ENCODE measurements at places on chromosomes 16 and 17.

GRCh38 chr16:17017442-17017841 lies 453.3 kb downstream of the XYLT1 start:
- no peak for DNase-seq

GRCh38 chr17:2847381-2848333 lies 51.4 kb downstream of the RAP1GAP2 start:
- no peak for DNase-seq

DNA sequence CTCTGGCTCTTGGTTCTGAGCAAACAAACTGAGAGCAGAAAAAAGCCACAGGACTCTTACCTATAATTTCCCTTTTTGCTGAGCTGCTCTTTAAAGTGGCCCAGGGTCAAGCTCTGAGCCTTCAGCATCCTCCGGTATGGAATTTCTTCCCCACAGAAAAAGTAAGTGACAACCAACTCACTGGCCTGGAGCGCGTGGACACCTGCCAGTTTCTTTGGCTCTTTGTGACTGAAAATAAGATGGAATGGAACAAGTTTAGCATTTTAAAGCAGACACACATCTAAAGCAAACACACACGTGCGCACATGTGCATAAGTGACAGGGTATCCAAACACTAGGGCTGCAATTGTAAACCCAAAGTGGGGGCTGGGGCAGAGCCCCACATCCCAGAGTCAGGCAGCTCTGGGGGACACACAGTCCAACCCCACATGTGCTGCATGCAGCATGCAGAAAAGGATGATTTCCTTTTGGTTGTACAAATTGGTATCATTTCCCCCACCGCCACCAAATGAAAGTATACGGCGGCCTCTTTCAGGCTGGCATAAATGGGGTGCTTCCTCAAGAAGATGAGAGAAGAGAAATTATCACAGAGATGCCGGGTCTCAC lies 27.5 kb downstream of the AXIN2 start:
- DNase-seq, result no peak

GRCh38 chr17:54269881-54270280 lies 447.2 kb downstream of the KIF2B start:
- DNase-seq, result no peak

DNA sequence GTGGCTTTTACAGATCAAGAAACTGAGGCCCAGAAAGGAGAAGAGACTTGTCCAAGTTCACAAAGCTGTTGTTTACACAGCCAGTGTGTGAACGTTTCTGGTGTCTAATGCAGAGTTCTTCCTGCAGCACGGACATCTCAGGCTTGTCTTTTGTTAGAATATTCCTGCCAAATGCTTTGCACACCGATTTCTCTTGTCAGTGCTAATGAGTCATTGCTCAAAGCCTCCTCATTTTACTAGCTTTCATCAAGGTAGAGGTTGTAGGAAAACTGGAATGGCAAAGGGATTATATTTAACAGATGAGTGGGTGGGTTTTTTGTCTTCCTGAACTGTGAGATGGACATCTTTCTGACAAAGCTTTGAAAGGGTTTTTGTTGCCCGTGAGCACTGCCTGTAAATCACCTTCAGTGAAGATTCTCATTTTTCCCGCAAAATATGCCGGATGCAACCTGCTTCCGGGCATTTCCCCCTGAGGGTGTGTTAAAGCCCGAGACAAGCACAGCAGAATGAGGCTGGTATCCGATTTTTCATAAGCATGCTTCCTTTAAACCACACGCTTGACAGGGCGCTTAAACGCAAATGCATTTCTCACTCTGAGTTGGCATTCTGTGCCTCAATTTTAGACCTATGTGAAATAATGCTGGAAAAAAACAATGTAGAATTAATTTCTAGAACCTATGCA lies 14.7 kb downstream of the PMM2 start:
- DNase-seq, result no peak

DNA sequence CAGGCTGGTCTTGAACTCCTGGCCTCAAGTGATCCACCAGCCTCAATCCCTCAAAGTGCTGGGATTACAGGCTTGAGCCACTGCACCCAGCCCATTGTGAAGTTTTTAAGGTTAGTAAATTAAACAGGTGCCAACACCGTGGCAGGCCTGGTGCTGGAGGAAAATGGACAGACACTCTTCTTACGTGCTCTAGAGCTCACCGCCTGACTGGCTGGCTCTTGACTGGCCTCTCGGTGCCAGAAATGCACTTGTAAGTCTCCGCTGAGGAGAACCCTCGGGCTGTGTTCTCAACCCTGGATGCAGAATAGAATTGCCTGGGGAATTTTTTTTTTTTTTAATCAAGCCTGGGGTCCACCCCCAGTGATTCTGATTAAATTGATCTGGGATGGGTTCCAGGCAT lies 10.3 kb upstream of the HAS3 start:
- no peak for DNase-seq

- DNase-seq, result peak; percentile 28
Observed at GRCh38 chr16:53282975-53283946, 151.0 kb upstream of the RBL2 start.

DNA sequence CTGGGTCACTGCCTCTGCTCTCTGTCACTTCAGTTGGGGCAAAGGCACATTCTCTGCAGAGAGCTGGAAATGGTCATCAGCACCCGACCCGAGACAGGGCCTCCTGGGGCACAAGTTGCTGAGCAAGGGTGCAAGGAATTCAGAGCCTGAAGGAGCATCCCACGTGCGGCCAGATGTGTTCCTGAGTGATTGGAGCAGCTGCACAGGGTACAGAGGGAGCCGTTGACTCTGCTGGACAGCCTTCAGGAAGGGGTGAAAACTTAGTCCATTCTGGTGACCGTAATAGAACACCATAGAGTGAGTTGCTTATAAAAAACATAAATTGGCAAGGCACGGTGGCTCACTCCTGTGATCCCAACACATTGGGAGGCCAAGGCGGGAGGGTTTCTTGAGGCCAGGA lies 106.8 kb downstream of the CCDC182 start:
- DNase-seq, result no peak

DNA sequence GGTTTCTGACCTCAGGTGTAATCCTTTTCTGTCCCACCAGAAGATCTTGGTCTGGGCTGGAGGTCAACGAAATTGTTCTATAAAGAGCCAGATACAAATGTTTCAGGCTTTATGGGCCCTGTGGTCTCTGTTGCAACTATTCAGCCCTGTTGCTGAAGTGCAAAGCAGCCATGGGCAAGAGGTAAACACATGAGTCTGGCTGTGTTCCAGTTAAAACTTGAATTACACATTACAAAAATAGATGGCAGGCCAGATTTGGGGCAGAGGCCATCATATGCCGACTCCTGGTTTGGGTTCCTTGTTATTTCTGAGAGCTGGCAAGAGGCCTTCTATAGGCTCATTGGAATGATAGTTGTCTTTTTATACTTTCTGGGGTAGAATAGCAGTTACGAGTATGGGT lies 114.4 kb downstream of the SDR42E1 start:
- DNase-seq, result no peak
